Fibroblast of upper back skin (primary cell): ENCODE measurements at places on chromosomes 11 and 22.
A peak's percentile ranks its signal among the peaks of the same experiment; 100 is the strongest.

DNA sequence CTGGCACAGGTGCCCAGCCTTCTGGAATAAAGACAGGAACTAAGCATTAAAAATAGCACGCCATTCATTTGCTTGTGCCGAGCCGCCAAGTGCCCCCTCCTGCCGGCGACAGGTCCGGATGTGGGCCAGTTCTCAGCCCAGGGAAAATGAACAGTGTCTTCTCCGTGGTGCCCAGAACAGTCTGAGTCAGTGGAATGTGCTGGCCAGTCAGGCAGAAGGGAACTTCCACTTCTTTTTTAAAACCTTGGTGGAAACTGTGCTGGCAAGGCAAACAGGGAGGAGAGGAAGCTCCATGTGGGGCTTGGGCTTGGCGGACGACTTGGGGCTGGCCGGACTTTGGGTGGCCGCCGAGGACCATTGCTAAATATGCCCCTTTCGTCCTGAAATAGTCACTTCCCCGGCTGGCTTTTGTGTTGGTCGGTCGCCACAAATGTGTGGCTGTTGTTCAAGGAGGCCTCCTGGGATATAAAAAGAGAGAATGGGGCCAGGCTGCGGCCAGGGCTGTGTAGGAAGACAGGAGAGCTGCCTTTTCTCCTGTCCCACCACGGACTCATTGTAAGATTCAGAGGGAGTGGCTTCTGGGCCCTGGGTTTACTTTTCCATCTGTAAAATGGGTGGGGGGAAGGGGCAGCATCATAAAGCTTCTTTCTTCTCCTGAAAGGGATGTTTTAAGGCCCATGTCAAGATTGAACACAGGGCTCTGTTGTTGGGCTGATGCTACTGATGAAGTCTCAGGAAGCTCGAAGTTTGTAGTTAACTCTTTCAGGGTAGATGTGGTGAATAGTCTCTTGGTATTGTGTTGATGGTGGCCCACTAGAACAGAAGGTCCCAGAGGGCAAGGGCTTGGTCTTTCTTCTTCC is 101.0 kb downstream of the PTPRJ start:
- peak; percentile 41 for DNase-seq

DNA sequence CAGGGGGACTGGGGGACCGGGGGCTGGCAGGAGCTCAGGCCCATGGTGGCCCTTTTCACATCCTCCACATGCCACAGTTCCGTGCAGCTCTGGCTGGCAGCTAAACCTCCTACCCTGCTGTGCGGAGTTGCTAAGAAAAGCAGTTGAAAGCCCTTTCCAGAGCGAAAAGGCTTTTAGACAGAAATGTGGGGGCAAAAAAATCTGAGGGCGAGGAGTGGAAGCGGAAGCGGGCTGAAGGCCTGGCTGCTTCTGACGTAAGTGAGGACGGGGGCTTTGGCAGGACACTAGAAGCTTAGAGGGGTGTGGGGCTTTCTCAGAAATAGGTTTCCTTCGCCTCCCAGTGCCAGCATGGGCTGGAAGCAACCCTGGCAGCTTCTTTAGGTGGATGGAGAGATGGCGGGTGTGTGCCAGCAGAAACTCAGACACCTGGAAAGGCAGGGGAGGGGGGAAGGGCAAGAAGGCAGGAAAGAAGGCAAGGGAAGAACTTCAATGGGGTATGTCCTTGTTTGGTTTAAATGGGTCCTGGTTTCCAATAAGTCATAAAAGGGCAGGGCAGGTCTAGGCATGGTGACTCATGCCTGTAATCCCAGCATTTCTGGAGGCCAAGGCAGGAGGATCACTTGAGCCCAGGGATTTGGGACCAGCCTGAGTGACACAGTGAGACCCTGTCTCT is 11.2 kb upstream of the DGKZ start:
- no peak for DNase-seq

GRCh38 chr22:30821863-30822215 is 127.2 kb downstream of the OSBP2 start:
- no peak for DNase-seq

- DNase-seq, result no peak
These were observed 52.3 kb downstream of the SLC22A12 start for GRCh38 chr11:64643256-64643881.

- no peak for DNase-seq
These were observed 79.0 kb upstream of the HSD17B12 start for GRCh38 chr11:43601511-43601910.

DNA sequence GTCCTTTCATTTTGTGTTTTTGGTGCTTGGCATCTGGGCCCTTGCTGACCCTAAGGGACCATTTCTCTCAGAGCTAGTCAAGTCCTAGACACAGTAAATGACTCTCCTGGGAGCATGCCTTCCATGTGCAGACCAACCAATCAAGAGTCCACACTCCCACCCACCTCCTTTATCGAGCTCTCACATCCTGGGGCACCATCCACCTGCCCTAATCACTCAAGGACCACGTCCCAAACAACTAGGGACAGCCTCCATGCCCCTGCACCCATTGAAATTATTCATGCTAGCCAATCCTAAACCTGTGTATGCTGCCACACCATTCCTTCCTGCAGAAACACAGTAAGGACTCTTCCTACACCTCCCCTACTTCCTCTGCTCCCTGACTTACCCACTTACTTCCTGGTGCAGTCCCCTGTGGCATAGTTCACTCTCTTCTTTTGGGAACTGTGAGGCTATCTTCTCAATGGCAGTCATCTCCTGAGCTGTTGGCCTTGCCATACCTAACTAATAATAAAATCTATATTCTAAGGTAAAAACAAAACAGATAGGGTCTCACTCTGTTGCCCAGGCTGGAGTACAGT is 6.4 kb upstream of the SAA2 start:
- no peak for DNase-seq

DNA sequence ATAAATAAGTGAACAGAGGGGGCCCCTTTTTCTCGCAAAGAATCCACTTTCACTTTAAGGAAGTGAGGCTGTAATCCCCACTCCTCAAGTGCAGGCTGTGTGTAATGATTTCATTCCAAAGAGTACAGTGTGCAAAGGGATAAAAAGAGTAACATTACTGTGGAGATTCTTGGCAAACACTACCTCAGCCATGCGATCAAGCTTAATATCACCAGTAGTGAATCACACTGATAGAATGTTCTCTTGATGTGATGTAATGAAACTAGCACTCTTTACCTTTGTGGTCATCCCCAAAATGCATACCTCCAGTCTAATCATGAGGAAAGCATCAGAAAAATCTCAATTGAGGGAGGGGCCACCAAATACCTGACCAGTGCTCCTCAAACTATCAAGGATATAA is 246.1 kb upstream of the CHORDC1 start:
- DNase-seq, result peak; percentile 76

GRCh38 chr11:26994631-26995095 is 751 bp downstream of the FIBIN start:
- no peak for DNase-seq

DNA sequence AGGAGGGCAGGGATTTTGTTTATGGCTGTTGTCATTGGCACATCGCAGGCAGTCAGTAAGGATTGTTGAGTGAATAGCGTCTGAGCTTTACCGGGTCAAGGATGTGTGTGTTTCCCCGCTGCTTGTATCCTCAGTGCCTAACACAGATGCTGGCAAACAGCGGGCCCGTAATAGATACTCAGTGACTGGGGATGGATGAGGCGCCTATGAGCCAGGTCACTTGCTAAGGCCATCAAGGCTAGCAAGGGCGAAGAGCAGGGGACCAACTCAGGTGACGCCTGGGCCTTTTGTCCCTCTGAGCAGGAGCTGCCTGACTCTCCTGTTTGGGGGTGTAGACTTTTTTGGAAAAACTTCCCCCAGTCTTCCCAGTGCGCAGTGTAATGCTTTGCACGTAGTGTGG is 118.1 kb downstream of the HIPK3 start:
- no peak for DNase-seq

- no peak for DNase-seq
These were observed 67.8 kb upstream of the INCENP start for GRCh38 chr11:62055970-62056369.

GRCh38 chr22:42966497-42966896 is 48.5 kb downstream of the PACSIN2 start:
- DNase-seq, result no peak

GRCh38 chr22:27785831-27786230 is 15.7 kb downstream of the MN1 start:
- DNase-seq, result no peak

DNA sequence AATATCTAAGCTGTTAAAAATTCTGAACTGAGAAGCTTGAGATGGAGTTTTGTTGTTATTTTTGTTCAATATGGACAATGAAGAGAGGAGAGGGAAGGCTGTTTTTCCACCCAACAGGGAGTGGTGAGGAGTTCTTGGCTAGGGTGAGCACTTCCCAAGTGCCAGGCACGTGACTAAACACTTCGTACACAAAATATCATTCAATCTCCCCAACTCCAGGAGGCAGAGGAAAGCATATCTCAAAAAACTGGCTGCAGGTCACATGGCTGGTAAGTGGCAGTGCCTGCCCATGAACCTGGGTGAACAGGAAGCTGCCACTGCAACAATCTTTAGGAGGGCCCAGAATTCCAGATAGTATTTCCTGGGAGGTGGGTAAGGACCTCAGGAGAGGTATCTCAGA is 11.6 kb downstream of the ELF5 start:
- DNase-seq, result no peak

- DNase-seq, result peak; percentile 32
These were observed 25.3 kb downstream of the STIM1 start for GRCh38 chr11:3880724-3881123.

DNA sequence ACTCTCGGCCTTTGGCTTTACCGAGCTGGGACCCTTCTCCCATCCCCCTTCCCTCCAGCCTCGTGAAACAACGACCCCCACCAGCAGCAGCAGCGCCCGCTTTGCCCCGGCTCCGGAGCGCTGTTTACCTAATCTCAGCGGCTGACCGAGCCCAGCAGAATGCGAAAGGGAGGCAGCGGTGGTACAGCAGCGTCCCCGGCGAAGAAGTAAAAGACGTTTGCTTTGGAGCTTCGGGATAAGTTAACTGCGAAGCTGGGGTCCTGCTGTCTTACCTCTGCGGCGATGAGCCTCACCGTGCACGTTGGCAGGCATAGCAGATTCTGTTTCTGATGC is 2.0 kb upstream of the LARGE1 start:
- no peak for DNase-seq

GRCh38 chr11:45599161-45599943 is 66.1 kb downstream of the CHST1 start:
- DNase-seq, result no peak

- no peak for DNase-seq
These were observed 16.6 kb downstream of the TBC1D22A start for GRCh38 chr22:46779023-46779422.

DNA sequence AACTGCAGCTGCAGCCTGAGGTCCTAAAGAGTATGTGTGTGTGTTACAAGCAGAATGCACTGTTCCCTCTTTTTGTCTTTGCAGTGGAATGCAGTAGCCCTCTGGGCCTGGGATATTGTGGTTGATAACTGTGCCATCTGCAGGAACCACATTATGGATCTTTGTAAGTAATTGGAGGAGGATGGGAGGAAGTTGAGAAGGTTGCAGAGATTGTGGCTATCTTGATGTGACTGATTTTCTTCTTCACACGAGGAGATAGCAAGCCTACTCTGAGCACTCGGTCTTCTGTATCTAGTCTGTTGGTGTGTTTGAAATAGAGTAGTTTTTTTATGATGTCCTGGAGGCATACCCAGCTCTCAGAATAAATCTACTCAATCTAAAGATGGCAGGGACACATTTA is 2.3 kb downstream of the RBX1 start:
- peak; percentile 27 for DNase-seq

GRCh38 chr11:69257838-69258658 is 35.9 kb upstream of the MYEOV start:
- DNase-seq, result no peak

DNA sequence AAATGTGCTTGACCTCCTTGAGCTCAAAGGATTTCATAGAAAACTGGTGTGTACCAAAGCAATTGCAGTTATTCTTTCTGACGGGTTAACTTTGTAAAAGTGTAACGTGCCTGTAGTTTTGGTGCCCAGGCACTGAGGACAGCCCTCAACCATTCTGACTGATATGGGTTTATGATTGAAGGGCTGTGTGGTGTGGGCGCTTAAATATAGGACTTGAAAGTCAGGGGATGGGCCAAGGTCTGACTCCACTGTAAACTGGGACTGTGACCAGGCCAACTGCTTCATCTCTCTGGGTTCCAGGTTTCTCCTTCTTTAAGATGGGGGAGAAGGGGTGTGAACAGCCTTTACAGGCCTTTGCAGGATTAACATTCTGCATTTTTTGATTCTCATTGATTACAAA is 191.1 kb upstream of the ARHGAP20 start:
- DNase-seq, result no peak

DNA sequence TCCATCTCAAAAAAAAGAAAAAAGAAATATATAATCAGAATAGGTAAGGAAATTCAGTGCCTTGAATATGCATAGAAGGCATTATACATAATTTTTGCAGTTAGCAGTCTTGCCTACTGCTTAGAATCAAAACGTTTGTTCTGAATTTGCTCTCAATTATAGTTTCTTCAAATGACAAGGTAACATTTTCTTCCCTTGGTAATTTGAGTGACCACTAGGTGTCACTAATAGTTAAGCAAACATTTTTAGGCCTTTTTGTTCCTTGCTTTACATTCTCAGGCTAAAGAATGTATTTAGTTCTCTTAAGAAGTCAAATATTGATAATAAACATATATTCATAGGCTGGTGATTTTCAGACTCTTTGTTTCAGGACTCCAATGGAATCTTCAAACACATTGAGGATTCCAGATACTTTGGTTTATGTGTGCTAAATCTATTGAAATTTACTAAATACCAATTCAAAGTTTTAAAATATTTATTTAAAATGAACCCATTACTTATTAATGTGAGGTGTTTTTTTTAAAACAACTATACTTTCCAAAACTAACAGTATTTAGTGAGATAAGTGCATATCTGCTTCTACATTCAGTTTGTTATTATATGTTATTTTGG is 55.0 kb upstream of the DEPDC7 start:
- peak; percentile 57 for DNase-seq

- DNase-seq, result no peak
These were observed 26.6 kb upstream of the SLC35C1 start for GRCh38 chr11:45778341-45778740.

GRCh38 chr11:119533921-119534736 is 111.2 kb upstream of the THY1 start:
- DNase-seq, result peak; percentile 58

DNA sequence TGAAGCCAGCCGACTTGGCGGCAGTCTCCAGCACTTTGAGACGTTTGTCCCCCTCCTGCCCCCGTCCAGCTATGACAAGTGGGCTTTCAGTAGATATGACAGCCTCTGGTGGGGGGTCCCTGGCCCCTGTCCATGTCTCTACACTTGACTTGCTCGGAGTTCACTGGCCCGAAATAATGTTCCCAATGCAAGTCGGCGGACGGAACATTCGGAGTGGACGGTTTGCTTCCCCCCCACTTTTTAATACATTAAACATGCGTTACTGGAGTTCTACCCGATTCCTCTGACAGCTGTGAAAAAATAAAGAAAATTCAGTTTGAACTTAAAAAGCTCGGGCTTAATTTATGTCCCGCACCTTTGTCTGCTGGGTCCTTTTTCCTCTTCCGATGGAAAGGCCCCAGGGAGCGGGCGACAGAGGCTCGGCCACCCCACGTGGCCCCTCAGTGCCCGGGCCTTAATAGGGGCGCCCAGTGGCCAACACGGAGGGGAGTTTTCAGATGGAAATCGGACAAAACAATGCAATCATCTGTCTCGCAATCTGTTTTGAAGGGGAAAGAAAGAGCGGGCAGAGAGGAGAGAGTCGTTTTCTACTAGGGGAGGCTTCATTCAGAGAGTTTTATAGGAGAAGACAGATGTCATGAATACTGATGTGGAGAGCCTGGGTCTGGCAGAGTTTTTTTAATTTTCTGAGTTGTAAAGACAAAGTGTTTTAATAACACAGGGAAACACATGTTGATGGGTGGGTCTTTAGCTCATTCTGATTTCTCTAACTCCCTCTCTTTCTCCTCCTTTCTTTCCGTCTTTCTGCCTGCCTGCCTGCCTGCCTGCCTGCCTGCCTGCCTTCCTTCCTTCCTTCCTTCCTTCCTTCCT is 50.2 kb downstream of the SMIM38 start:
- DNase-seq, result no peak
